ENCODE measurements at places on chromosomes 5 and 9. TPM values are rescaled to one million over a fixed set of nuclear protein-coding genes. Genes with fewer than 3 reads are reported as not detected.

GRCh38 chr5:442335-443238 lies at the start of gene EXOC3:
EXOC3 (plus strand) TSS chr5:443176; CDS start chr5:446206, 3,030 bp downstream.
- peak; percentile 77 for DNase-seq

DNA sequence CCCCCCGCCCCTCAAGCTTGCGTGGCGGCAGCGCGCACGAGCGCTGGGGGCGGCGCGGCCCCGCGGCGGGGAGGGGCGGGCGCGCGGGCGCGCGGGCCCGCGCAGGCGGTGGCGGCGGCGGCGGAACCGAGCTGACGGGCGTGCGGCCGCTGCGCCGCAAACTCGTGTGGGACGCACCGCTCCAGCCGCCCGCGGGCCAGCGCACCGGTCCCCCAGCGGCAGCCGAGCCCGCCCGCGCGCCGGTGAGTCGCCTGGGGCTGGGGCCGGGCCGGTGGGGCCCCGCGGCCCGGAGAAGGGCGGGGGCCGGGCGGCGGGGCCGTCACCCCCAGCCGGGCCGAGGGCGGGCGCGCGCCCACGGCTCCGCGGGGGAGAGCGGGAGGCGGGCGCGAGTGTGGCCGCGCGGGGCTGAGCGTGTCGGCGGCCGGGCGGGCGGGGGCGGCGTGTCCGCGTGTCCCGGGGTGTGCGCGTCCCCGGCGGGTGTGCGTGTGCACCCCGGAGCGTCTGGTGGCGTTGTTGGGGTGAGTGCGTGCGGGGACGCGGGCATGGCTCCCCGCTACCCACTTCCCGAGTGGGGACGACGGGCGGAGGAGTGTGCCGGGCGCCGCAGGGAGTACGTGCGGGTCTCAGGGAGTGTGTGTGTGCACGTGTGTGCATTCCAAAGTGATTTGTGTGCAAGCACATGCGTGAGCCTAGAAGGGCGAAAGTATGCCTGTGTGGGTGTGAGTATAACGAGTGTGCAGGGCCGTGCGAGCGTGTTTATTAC lies at the start of gene NEK6:
Gene NEK6, plus strand, starts transcription at position 106 of the 763 bp plus-strand sequence. CDS start 44,016 bp downstream, outside the sequence.
- DNase-seq: peak; percentile 82

DNA sequence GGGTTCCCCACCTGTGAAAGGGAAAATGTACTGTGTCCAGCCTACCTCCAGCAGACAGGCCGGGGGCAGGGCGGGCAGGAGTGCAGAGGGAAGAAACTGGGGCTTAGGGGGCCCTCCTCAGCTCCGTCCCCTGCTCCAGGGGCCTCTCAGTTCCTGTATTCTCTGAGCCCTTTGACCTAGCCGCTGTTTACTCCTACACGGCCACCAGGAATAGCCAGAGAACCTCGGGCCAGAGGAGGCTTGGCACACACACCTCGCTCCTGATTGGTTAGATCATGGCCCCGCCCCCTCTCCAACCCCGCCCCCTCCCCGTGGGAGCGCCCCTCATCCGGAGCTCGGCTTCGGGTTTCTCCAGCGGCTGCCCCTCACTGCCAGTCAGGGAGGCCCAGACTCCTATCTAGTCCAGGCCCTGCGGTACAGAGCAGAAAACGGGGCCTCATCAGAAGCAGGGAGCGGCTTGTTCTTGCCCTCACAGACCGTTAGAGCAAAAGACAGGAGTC lies 2.2 kb downstream of the ST6GALNAC6 start:
- peak; percentile 94 for DNase-seq

DNA sequence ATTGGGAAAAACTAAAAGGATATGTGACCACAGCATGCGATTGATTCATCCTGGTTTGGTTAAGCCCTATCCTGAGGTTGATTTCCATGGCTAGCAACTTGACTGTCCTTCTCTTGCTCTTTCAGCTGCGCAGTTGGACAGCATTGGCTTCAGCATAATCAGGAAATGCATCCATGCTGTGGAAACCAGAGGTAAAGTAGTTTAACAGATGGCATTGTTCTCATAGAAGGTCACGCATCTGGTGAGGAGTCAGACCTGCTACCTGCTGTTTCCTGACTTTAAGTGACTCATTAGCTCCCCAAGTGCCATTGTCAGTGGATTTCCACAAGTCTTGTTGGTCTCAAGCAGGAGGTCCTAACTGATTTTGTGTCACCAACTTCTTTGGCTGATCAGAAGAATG lies 266.9 kb downstream of the ARHGAP26 start:
- DNase-seq: no peak

DNA sequence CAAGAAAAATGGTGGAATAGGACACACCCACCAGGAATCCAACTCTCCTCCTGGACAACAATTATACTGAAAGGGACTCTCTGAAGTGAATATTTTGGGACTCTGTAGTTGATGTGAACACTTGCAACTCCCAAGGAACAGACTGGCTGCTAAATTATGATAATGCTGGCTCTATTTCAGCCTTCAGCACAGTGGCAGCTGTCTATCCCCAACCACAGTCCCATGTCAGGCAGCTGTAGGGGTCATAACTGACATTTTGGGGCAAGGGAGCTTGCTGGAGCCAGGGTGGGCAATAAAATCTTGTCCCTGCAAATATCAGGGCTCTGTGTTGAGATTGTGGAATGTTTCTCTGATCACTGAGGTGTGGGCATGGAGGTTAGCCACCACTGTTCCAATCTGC lies 14.2 kb downstream of the SPATA31E1 start:
- no peak for DNase-seq

GRCh38 chr9:6414247-6414641 lies 1.2 kb downstream of the UHRF2 start:
- peak; percentile 49 for DNase-seq

DNA sequence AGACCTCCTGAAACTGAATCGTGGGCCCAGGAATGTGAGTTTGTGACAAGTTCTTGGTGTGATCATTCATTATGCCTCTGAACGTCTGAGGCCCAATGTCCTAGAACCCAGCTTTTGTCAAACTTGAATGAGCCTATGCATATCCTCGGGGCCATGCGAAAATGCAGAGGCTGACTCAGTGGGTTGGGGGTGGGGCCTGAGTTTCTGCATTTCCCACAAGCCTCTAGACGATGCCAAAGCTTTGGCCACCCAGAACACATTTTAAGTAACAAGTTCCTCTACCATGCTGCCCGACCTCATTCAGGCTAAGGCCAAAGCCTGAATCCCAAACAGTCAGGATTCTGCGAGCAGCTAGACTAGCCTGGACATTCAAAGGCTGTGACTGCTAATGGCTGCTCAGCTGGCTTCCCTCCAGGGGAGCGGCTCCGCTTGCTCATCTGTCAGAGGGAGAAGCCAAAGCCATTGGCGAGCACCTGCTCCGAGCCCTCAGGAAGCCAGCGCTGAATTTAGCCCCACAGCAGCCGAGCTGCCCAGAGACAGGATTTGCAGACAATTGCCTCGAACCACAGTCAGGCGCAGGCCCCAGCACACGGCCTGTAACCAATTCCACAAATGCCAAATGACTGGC lies 177.5 kb downstream of the ZDHHC21 start:
- DNase-seq: peak; percentile 37

DNA sequence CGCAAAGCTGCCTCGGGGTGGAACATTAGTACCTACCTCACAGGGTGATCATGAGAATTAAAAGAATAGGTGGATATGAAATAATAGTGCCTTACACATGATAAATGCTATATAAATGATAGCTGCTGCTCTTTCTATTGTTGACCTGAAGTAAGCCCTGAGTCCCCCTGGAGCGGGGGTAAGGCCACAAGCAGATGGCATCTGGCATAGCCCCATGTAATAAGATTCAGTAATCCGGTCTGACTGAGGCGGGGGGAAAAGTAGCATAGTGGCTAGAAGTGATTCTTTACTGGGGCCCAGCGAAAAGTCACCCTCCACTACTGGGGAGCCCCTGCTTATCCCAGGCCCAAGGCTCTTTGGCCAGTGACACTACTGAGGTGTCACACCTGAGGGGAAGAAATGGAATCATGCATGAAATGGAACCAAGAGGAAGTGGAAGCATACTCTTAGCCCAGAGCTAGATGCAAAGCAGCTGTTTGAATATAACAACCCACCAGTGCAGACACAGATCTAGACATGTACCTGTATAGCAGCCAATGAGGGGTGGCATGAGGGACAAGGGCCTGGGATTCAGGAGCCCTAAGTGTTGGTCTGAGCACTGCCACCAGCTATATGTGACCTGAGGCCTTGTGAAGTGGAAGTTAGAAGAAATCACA lies 16.1 kb upstream of the FGFR4 start:
- no peak for DNase-seq

DNA sequence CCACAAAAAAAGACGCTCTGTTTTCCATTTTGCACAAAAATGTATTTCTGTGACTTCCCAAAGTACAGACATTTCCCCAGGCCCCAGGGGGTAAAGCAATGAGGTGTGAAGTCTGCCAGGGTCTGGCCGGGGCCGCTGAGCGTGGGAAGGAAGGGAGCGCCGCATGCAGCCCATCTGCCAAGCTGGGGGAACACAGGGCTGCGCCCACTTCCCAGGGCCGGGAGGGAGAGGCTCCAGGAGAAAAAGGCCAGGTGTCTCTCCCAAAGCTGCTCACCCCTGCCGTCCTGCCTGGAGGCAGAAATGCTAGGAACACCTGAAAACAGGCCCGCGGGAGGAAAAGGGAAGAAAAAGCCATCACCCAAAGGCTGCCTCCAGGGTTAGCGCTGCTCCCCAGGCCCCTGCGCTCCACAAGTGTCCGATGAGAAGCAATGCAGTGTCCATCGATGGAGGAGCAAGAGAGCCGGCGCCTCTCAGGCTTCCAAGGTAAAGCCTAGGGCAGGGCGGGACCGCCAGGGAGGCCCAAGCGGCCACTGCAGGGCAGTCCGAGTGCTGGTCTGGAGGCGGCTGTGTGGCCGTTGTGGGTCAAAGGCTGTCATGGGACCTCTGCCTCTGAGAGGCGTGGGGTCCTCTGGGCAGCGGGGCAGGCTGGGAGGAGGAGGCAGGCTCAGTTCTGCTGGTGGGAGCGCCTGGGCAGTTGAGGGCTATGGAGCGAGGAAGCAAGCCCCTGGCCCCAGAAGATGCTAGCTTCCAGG lies 6.0 kb upstream of the ZDHHC12 start:
- no peak for DNase-seq

- DNase-seq: no peak
Measured at GRCh38 chr9:110095776-110096175, 112.2 kb downstream of the C9orf152 start.

- no peak for DNase-seq
Measured at GRCh38 chr9:2704504-2704903, 12.8 kb upstream of the KCNV2 start.

- DNase-seq: no peak
Measured at GRCh38 chr5:107505763-107506534, 164.8 kb downstream of the EFNA5 start.

GRCh38 chr9:103323699-103324098 lies 328.6 kb downstream of the CYLC2 start:
- no peak for DNase-seq

GRCh38 chr5:138960145-138960692 lies 85.1 kb upstream of the LRRTM2 start:
- DNase-seq: no peak

DNA sequence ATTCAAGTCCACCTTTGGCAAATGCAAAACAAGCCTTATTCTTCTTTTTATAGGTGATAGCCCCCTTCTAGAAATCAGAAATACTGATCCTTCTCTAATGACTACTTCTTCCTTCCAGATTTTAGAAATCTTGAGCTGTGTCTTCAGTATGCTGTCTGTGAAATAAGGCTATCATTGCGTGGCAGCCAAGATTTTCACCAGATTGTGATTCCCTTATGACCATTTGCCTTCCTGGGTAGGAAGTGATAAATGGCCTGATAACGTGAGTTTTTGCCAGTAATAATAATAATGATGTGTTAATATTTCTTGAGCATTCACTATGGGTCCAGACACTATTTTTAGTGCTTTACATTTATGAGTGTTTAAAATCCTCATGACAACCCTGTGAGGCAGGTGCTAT lies 80.9 kb downstream of the PIP5K1B start:
- no peak for DNase-seq

DNA sequence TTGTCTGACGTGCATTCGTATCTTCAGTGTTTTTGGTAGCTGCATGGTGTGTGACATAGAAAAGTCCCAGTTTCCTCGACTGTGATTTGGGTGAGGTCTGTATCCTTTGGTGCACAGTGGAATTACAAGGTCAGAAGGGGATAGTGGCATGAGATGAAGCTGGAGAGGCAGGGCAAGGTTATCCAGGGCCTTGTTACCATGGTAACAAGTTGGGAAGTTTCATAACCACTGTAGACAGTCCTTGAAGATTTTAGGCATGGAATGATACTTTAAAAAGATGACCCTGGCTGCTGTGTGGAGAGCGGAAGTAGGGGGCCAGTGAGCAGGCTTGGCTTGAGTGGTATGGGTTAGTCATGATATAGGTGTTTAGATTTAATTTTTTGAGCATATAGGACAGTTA lies 11.9 kb downstream of the EHMT1 start:
- no peak for DNase-seq

DNA sequence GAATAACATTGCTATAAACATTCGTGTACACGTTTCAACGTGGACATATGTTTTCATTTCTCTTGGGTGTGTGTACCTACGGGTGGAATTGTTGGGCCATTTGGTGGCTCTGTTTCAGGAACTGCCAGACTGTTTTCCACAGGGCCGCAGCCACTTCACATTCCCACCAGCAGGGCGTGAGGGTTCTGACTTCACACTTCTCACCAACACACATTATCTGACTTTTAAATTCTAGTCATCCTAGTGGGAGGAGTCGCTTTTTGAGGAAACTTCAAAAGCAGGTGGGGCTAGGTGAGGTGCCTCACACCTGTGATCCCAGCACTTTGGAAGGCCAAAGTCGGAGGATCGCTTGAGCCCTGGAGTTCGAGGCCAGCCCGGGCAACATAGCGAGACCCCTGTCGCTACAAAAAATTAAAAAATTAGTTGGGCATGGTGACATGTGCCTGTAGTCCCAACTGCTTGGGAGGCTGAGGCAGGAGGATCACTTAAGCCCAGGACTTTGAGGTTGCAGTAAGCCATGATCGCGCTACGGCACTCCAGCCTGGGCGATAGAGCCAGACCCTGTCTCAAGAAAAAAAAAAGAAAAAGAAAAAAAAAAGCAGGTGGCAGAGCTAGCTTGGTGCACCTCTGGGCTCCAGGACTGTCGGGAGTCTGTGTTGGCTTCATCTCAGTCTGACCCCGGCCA lies 28.5 kb downstream of the TSPAN17 start:
- DNase-seq: peak; percentile 54

DNA sequence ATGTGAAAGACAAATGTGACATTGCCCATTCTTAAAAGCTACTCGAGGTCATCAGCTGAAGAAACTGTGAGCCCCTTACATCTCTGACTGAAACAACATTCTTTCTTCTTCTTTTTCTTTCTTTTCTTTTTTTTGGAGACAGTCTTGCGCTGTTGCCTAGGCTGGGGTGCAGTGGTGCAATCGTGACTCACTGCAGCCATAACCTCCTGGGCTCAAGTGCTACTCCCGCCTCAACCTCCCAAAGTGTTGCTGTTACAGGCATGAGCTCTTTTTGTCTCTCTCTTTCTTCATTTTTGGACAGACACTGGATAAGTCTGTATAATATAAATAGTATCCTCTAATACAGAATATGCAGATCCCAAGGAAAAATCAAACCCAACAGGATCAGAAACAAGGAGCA lies 263.7 kb upstream of the KLF9 start:
- DNase-seq: no peak

The STKLD1 gene
- polyA plus RNA-seq: 4.0 TPM

The FOXD4L3 gene
- polyA plus RNA-seq: not detected

The ARL15 gene
- 21.1 TPM for polyA plus RNA-seq

The SEMA6A gene
- 4.0 TPM for polyA plus RNA-seq

The PKD2L2 gene
- polyA plus RNA-seq: not detected

The SPATA31A3 gene
- not detected for polyA plus RNA-seq

The SH3GL2 gene
- 20.0 TPM for polyA plus RNA-seq

Measured in kidney (tissue), 22 donors.